ENCODE measurements at places on chromosomes 2 and 18.

GRCh38 chr2:159267921-159268320, 18.6 kb downstream of the WDSUB1 start:
- DNase-seq, result no peak
- no peak overlapping the region for H3K4me3 ChIP-seq
- H3K27me3 ChIP-seq, result no peaks in the 10 kb centered on the region
- H3K4me1 ChIP-seq, result no peaks in the 10 kb centered on the region

DNA sequence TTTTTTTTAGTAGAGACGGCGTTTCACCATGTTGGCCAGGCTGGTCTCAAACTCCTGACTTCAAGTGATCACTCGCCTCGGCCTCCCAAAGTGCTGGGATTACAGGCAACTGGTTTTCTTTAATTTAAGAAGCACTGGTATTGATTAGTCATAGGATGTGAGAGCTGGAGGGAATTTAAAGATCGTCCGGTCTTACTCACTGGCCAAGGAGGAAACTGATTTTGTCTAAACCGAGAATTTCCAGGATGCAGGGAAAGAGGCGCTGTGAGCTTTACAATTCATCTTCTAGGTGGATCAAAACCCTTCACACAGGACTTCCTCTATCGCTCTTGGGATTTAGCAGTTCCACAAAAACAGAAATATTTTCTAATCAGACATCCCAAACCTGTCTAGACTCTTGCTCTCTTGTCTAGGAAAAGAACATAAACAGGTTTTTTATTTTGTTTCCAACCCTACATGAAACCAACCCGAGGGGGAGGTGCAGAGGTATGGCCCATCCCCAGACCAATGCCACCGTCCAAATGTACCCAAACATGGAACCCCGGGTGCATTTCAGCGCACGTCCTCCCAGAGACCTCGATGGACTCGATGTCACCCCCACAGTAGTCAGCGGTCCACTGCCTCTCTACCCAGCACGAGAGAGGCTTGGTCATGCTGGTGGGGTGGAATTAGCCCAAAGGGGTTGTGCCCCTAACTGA, 12.5 kb upstream of the TUBB6 start:
- H3K4me1 ChIP-seq, result no peaks in the 10 kb centered on the region
- no peak overlapping the region for H3K4me3 ChIP-seq
- no peaks in the 10 kb centered on the region for H3K36me3 ChIP-seq
- no peaks in the 10 kb centered on the region for H3K27me3 ChIP-seq
- no peak for DNase-seq
- H3K27ac ChIP-seq, result no peak overlapping the region

DNA sequence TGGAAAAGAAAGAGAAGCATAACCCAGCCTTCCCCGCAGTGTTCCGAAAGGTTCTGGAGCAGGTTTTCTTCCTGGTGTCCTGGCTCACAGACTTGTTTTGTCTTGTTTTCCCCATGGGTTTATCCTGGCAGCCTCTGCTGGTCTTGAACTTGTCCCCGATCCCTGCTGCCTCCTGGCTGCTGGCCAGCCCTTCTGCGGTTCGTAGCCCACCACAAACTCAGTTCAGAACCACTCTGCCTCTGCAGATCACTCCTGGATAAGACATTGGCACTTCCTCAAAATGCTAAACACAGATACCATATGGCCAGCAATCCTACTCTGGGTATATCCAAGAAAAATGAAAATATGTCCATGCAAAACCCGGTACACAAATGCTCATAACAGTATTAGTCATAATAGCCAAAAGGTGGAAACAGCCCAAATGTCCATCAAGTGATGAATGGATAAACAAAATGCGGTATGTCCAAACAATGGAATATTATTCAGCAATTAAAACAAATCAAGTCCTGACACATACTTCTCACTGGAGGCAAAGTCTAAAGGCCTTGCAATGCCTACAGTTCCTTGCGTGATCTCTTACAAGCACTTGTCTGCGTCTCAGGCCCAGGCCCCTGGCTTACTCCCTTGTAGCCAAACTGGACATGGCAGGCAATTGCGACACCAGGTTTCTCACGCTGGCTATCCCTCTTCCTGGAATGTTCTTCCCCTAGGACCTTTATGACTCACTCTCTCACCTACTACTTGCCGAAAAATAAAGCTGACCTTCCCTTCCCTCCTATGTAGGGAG, 28.0 kb upstream of the ARHGEF4 start:
- no peaks in the 10 kb centered on the region for H3K36me3 ChIP-seq
- H3K27me3 ChIP-seq, result no peaks in the 10 kb centered on the region
- no peak overlapping the region for H3K4me3 ChIP-seq
- DNase-seq, result no peak

DNA sequence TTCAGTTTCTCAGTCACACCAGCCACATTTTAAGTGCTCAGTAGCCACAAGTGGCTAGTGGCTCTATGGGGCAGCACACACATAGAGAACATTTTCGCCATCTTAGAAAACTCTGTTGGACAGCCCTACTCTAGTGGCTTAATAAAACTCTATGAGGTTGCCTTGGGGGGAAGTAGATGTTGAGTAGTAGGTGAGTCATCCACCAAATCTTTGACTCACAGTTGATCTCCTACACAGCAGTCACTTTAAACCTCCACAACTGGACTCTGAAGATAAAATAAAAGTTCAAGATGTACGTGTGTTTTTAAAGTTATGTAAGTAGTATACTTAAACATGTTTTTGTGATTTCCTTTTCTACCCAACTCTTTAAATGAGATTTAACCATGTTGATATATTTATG, 379.0 kb downstream of the SETBP1 start:
- no peaks in the 10 kb centered on the region for H3K27me3 ChIP-seq
- DNase-seq, result no peak
- H3K27ac ChIP-seq, result no peak overlapping the region

- no peaks in the 10 kb centered on the region for H3K27me3 ChIP-seq
- no peak overlapping the region for H3K27ac ChIP-seq
- no peak overlapping the region for H3K4me3 ChIP-seq
- H3K4me1 ChIP-seq, result no peaks in the 10 kb centered on the region
- DNase-seq, result peak; percentile 34
Measured at GRCh38 chr18:76982038-76982437, 150.5 kb downstream of the MBP start.
